ENCODE measurements at places on chromosomes 11 and 22.

GRCh38 chr11:123448823-123449222 is 18.8 kb downstream of the GRAMD1B start:
- no peak for DNase-seq

DNA sequence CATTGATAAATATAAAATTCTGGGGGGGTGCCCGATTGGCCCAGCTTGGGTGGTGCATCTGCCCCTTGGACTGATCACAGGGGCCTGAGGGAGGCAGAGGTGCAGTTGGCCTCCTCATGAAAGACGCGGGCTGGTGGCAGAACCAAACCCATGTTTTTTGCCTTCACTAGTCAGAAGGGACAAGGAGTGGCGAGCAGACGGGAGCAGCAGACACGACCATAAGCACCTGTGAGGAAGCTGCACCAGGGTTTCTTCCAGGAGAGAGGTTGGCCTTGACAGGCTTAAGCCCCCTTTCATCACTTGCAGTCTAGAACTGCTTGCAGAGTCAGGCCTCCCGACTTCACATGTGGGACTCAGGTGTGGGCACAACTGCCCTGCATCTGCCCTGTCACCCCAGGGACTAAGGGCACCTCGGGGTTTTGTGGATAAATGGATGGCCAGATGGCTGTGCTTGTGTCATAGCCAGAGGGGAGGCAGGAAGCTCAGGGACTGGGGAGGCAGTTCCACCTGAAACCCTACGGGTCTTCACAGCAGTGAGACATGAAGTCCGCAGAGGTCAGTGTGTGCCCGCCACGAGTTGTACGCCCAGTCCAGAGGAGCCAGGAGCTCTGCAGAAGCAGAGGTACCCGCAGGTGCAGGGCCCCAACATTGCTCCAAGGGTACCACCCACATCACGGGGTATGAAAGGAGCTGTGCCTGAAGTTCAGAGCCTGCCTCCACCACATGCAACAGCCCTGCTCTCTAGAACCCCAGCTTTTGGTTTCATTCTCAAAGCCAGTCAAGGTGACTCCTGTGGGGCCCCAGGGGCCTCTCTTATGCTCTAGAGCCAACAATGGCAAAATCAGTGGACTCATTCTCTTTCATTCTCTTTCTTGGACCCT is 18.2 kb upstream of the SYT13 start:
- DNase-seq: no peak

DNA sequence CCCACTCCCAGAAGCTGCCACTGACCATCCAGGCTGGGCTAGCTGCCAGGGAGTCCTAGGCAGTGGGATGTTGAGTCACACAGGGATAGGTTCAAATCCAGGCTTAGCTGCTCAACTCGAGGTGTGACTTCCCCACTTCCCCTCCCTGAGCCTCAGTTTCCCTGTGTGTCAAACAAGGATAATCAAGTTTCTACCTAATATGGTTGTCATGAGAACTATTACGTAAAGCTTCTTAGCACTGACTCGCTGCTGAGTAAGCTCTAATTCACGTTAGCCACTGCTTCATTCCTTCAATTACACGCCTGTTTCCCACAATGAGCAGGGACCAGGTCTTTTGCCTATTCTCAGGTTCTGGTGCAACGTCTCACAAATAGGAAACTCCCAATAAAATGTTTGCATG is 67.7 kb downstream of the SEZ6L start:
- DNase-seq: no peak

- DNase-seq: no peak
These were observed 49.9 kb upstream of the WNT7B start for GRCh38 chr22:46026899-46027210.

GRCh38 chr11:85263328-85263727 is 363.8 kb downstream of the DLG2 start:
- DNase-seq: no peak

GRCh38 chr11:121696177-121696871 is 243.6 kb upstream of the SORL1-AS1 start:
- no peak for DNase-seq

- no peak for DNase-seq
These were observed 32.3 kb downstream of the ARHGAP42 start for GRCh38 chr11:100719362-100719761.

GRCh38 chr22:44211946-44212930 is 31.5 kb downstream of the PARVG start:
- no peak for DNase-seq

DNA sequence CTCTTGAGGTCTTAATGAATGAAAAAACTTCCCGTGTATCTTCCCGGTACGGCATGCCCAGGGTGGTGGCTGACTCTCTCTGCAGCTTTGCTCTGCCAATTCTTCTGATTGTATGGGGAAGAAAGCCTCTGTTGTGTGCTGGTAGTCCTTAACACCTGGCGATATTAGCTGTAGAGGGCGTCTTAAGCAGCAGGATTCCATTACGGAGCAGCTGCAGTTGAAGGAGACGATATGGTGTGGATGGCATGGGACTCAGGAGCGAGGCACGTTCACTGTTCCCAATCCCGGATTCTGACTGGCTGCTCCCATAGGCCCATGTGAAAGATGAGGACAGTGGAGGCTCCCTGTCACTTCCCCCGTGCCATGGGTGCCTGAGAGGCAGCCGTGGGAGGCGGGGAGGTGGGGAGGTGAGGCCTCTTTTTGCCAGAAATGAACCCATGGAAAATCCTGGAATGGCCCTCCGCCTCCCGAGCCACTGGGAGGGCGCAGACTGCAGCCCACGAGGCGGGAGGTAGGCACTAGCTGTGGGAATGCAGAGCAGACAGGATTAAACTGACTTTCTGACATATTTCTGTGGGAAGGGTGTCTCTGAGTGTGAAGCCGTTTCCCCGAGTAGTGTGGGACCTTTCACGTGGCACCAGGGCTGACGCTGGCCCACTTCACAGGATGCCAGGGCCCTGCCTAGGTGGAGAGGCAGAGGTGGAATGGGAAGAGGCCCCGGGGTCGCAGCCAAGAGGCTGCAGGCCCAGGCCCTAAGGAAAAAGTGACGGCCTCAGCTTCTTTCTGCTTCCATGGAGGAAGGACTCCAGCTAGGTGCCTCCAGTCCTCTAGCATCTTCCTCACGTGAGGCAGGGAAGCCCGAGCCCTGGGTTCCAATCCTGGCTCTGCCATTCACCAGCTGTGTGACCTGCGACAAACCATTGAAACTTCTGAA is 121.4 kb upstream of the CD82 start:
- no peak for DNase-seq

DNA sequence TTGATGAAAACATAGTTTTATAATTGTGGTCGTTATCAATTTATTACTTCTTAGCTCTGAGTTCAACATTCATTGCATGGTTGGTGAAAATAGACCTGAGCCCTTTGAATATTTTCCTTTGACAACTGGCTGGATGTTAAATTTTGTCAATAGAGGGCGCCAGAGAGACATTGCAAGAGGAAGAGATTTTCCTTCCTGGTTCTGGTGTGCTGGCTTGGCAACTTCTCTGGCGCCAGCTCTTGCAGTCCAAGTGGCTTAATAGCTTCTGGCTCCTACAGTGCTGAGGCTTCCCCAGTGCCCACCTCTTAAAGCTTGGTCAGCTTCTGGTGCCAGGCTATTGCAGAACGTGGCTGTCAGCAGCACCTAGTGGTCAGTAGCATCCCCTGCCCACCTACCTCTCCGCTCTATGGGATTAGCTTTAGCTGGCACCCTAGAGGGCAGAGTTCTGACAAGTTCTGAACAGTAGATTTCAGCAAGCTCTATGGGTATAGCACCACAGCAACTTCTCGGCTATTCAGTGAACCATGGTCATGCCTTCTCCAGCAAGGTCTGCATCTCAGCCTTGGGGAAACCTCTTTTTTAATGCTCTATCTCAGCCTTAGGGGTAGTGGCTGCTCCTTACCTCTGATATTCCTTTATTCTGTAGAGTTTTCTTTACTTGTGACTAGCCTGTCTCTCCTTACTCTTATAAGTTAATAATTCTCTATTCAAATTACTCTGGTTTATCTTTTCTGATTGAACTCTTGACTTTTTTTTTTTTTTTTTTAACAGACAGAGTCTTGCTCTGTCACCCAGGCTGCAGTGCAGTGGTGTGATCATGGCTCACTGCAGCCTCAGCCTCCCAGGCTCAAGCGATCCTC is 59.4 kb downstream of the ACER3 start:
- DNase-seq: peak; percentile 85

DNA sequence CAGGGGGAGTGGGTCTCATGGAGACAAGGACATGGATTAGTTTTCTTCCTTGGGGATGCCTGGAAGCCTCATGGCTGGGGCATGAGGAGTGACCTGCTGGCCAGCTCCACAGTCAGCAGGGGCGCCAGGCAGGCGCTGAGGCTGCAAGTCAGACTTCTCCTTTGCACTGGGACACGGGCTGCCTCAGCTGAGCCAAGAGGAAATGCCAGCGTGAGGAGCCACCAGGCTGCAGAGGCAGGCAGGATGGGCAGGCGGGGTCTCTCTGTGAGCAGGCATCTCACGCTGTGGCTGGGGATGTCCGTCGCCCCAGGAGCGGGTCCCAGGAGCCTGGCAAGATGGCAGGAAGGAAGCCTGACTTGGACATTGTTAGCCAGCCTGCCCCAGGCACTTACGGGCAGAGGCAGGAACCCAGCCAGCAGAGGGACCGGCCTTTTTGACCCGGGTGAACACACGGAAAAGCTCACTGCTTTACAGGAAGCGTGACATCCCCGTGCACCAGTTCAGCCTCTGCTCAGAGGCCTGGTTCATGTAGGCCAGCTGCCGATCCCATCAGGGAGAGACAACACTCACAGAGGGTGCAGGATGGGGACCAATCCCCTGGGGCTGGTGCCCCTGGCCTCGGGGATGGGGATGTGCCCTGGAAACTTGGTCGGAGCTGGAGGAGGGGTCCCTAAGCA is 10.2 kb downstream of the GNB1L start:
- peak; percentile 73 for DNase-seq

DNA sequence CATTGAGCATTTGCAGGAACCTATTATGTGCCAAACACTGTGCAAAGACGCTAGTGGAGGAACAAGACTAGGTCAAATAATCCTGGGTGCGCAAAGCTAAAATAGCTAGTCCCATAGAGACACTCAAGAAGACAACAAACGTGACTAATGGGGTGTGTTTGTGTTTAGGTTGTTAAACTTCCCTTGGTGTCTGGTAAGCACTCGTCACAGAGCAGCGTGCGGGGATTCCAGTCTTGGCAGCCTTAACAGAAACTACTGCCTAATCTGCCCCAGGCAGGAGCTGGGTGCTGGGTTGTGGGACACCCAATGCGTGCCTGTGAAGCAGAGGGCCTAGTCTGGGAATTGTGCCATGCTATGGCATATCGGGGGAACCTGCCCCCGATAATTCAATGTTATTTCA is 10.8 kb upstream of the CALCB start:
- no peak for DNase-seq

DNA sequence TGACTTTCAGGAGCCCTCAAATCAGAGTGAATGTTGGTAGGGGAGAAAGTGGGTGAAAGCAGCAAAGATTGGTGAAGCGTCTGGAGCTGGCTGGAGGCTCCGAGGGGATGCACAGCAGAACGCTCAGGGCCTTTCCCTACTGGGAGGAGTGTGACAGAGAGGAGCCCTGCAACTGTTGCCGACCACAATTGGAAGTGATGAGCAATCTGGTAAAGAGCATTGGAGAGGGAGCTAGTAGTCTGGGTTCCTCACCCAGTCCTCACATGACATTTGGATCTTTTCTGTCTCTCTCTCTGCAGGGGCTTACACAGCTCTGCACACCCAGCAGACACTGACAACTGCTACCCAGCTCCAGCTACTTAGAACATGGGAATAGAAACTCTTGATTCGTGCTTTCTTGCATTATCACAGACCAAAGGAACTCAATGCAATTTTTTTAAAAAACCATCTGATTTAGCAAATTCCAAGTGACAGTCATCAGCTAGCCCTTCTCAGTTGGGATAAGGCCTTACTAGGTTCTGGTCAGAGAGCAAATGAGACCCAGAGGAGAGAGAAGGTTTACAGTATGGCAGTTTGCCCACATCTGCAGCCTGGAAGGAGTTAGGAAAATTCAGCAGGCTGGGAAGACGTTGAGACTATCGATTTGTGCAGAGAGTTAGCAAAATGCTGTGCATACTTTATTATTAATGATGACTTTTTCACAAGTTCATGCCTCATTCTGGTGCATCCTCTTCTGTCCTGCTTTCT is 278.0 kb upstream of the PLET1 start:
- no peak for DNase-seq

DNA sequence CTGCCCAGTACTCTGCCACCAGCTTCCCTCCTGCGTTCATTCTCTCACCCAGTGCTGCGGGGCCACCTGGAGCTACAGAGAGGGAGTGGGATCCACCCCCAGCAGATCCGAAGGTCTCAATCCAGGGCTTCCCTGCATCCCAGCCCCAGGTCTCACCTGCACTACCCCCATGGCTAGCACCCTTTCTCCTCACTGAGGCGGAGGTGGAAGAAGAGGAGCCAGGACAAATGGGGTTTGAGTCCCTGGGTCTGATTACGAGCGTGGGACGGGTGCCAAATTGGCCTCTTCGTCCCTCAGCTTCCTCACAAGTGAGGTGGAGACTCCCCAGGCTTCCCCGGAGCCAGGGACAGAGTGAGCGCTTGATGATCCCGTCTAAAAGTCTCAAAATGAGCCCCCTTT is 64.2 kb downstream of the NFAM1 start:
- no peak for DNase-seq

- no peak for DNase-seq
These were observed 1.6 kb upstream of the IZUMO1R start for GRCh38 chr11:94302776-94303175.

DNA sequence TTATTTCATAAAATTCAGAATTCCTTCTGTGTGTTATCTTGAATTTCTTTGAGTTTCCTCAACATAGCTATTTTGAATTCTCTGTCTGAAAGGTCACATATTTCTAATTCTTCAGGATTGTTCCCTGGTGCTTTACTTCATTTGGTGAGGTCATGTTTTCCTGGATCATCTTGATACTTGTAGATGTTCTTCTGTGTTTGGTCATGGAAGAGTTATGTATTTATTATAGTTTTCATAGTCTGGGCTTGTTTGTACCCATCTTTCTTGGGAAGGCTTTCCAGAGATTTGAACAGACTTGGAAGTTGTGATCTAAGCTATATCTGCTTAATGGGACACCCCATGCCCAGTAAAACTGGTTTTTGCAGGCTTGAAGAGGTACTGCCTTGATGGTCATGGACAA is 149.6 kb downstream of the METTL15 start:
- DNase-seq: no peak

- no peak for DNase-seq
These were observed 471.2 kb upstream of the CNTN5 start for GRCh38 chr11:98549571-98549970.

DNA sequence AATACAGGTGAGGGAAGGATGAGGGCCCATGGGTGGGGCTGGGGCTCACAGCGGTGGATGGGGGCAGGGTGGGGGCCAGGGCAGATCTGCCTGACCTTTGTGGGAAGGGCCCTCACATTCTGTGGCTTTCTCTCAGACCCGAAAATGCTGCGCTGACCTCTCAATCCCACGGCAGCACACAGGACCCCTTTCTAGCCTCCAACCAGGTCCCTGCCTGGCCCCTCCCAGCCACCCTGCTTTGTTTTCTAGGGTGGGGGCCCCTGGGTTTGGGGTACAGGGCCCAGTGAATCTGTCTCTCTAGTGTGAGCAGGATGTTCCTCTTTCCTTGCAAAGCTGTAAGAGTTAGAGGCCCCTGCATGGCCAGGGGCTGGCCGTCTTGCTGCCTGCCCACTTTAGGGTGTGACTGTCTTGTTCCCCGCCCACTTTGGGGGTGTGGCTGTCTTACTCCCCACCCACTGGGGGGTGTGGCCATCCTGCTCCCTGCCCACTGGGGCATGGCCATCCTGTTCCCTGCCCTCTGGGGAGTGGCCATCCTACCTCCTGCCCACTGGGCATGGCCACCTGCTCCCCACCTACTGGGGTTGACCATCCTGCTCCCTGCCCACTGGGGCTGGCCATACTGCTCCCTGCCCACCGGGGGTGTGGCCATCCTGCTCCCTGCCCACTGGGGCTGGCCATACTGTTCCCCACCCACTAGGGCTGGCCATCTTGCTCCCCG is 11.5 kb downstream of the PARVG start:
- no peak for DNase-seq
